ENCODE measurements at places on chromosomes 2 and 18.

GRCh38 chr2:236179236-236180075 lies 11.3 kb upstream of the GBX2 start:
- no peak for DNase-seq

DNA sequence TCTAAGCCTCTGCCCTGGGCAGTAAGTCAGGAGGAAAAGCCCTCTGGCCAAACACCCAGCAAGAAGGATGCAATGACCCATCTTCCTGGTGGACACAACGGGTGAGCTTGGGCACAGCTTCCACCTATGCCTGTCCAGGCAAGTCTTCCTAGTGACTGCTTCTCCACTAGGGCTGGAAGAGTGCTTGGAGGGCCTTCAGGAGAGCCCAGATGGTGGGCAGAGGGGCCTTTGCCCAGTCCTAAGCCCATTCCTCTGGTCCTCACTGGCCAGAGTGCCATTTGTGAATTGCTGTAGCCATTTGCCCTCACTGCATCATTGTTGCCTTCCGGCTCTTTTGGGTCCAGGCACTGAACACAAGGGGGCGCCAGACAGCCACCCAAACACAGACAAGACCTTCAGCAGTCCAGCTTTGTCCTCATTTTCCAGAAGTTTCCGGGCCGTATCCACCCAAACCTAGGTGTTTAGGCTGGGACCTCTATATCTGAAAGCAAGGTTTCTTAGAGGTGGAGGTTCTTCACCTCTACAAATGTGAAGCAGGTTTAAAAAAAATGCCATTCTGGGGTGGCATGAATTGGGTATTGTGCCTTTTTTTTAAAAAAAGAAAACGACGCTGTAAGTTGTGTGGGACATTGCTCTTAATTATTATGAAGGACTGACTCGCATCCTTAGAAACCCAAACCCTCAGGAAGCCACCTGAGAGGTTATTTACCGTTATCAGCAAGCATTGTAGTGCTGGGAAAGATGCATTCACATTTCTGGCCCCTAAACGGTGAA lies 29.5 kb downstream of the PAX8 start:
- DNase-seq = peak; percentile 82

DNA sequence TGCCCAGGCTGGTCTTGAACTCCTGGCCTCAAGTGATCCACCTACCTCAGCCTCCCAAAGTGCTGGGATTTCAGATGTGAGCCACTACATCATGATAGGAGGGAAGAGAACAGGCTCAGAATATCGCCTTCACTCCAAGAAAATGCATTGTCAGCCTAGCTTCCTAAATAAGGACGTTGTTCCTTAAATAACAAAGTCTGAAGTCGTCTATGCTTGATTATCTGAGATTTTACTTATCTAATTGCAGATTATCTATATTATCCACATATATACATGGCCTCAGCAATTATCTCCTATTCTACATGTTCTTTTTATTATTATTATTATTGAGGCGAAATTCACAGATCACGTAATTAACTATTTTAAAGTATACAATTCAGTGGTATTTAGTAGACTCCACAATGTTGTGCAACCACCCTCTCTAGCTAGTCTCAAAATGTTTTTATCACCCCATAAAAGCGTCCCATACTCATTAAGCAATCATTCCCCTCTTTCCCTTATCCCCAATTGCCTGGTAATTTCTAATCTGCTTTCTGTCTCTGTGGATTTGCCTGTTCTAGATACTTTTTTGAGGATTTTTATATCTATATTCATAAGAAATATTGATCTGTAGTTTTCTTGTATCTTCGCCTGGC lies 95.1 kb upstream of the RFX8 start:
- DNase-seq = no peak

DNA sequence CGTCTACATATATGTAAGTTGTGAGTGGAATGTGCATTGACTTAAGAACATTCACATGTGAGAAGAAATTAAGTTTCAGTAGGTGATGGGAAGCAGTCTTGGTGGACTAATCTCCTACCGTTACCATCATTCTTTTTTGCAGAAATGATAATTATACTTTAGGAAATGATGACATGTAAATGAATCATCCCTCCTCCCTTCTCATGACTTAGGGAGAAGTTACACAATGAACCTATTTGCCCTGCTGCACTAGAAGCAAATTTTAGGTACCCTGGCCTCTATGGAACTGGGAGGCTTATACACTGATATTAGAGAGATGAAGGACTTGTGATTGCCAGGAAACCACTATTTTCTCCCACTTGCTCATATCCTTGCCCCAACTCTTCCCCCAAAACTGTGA lies 214.2 kb downstream of the CALCRL start:
- DNase-seq = no peak

DNA sequence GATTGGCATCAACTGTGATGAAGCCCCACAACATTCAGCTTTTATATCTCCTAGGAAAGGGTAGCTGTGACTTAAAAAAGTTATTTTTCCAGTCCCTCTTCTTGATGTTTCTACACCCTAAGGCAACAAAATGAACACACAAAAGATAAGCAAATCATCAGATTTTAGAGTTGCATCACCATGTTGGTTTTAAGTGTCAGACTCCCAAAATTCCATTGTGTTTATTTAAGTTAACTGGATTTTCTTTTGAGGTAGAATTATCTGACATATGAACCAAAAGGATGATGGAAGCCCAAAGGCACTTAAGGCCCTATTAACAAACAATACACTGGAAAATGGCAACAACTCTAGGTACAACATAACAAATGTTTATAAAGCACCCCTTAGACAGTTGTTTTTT lies 261.7 kb upstream of the SLC39A10 start:
- no peak for DNase-seq

- DNase-seq = no peak
Observed at GRCh38 chr2:54551123-54551756, 95.1 kb downstream of the SPTBN1 start.

Data from activated CD4-positive, alpha-beta memory T cell treated with anti-CD3 and anti-CD28 coated beads, Interleukin-2, amount 10 ng/mL, durations not matched to agents 7 days and 5 days (primary cell).